ENCODE measurements at places on chromosomes 2 and 18.

DNA sequence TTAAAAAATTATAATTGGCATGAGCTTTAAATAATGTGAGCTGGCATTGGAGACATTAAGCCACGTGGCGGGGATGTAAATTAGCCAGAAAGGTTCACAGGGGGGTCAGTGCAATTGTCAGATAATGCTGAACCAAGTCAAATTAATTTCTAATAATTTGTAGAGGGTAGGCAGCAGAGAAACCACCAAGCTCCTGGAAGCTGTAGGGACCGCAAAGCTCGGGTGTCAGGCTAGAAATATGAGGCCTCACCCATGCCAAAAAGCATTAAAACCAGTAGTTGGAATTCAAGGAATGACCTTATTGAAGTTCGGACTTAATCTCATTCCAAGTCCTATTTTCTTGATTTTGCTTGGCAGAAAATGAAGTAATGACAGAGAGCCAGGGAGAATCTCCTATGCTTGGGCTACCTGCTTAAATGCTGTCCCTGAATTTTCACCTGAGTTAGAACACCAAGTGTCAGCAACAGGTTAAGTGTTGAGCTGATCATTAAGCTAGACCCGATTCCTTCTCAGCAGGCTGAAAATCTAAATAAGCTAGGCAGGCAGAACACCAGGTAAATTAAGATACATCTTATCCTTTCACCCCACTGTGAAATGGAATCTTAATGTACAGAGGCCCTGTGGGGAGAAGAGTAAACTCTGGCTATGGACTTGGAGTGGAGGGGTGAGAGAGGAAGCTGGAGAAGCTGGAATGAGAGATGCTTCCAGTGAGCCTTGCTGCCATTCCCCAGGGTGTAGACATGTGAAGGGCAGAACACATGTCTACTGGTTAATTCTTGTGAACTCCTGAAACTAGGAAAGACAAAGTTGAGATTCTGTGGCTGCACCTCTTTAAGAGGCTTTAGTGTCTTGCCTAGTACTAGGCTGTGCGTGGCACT is 520.0 kb downstream of the SLC4A3 start:
- DNase-seq: no peak

DNA sequence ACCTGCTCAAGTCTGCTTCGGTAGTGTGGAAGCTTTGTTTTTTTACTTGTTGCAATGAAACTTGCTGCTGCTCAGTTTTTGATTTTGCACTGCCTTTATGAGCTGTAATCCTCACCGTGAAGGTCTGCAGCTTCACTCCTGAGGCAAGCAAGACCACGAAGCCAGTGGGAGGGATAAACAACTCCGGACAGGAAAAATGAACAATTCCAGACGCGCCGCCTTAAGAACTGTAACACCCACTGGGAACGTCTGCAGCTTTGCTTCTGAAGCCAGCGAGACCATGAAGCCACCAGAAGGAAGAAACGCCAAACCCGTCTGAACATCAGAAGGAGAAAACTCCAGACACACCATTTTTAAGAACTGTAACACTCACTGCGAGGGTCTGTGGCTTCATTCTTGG is 245.7 kb upstream of the REG3G start:
- no peak for DNase-seq

DNA sequence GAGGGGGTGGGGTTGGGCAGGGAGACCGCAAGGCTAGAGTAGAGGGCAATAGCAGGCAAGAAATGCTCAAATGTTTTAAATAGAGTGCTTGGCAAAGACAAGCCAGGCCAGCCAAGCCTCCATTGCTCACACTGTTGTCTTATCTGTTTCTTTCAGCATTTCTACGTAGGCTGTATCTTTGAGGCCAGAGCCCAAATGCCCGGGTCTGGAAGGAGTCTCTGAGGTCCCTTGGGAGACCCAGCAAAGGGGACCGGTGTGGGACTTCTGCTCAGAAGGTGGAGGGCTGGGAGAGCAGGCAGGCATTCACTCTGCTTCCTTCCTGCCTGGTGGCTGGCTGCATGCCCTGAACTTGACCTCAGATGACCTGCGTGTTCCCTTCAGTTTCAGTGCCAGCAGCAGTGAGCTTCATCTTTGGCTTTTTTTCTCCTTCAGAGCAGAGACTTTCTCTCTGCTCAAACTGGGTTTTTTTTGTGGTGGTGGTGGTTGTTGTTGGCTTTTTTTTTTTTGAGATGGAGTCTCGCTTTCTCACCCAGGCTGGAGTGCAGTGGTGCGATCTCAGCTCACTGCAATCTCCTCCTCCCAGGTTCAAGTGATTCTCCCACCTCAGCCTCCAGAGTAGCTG is 13.7 kb upstream of the TET3 start:
- peak; percentile 27 for DNase-seq

DNA sequence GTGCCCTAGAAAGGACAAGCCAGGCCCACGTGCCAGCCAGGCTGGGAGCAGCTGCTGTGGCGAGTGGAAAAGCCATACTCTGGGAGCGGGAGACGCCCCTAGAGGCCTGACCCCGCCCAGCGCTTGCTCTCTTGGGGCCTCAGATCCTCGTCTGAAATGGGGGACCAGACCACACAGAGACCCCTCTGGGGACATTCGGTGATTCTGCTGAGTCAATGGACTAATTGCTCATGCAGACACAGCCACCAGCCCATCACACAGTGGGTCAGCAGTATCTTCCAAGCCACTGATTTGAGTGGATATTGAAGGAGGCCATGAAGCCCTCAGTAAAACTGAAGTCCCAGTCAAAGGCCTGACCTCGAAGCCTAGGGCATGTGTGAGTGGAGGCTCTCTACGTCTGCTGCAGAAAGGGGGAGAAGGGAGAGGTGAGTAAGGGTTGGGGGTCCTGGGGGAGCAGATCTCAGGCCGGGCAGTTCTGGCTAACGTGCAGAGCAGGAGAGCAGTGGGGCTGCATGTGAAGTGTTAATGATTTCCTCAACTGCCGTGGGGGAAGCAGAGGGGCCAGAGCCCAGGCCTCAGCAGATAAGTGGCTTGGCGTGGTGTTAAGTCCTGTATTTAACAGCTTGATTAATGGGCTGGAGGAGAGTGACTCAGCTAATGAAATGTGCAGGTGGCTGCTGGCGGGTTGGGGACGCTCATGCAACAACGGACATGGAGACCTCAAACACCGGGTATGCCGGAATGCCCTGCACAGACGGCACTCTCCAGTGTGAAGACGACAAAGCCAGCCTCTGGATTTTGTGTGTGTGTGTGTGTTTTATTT is 104.4 kb upstream of the TWIST2 start:
- no peak for DNase-seq

DNA sequence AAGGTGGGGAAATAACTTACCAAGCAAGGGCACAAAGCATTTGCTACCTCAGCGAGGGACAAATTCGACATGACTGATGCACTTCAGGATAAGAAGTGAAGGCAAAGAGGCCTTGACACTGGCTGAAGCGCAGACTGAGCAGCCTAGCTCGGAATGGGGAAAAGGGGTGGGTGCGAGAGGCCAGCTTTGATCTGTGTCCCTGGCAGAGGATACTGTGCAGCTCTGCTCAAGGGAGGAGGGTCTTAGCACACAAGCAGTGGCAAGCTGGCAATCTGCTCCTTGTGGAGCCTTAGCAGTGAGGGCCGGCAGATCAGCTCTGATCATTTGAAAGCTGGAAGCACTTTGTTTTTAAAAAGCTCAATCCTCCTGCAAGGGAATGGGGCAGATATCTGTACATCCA is 222.3 kb downstream of the ZBTB7C start:
- DNase-seq: no peak

DNA sequence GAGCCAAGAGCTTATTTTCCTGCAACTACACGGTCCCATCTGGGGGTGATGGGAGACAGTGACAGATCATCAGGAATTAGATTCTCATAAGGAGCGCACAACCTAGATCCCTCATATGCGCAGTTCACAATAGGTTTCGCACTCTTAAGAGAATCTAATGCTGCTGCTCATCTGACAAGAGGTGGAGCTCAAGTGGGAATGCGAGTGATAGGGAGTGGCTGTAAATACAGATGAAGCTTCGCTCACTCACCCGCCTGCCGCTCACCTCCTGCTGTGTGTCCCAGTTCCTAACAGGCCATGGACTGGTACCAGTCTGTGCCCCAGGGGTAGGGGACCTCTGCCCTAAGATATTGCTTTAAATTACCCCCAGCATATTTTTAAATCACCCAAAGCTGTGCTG is 10.8 kb downstream of the LRRFIP1 start:
- no peak for DNase-seq

GRCh38 chr2:69177063-69177771 is 164.2 kb downstream of the ANTXR1 start:
- DNase-seq: no peak

- DNase-seq: no peak
These were observed 18.2 kb downstream of the WDR35 start for GRCh38 chr2:19971691-19972090.

DNA sequence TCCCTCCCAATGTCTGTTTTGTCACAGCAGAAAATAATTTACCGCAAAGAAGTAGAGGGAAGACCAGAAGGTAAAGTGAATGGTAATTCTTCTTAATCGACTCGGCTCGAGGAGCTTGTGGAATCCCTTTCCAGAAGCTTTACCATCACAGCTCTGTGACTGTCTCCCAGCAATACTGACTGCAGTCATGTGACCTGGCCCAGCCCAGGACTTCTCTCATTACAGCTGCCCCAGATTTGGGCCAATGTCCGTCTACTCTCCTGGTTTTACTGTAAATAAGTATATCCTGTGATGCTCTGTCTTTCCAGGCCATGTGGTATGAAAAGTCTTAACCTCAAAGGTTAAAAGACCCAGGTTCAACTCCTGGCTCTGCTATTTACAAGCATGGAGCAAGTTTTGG is 18.9 kb upstream of the ELOA2 start:
- no peak for DNase-seq

GRCh38 chr18:32549248-32550110 is 78.8 kb upstream of the GAREM1 start:
- DNase-seq: peak; percentile 92

GRCh38 chr2:112304298-112304941 is 29.0 kb downstream of the ZC3H6 start:
- DNase-seq: no peak

DNA sequence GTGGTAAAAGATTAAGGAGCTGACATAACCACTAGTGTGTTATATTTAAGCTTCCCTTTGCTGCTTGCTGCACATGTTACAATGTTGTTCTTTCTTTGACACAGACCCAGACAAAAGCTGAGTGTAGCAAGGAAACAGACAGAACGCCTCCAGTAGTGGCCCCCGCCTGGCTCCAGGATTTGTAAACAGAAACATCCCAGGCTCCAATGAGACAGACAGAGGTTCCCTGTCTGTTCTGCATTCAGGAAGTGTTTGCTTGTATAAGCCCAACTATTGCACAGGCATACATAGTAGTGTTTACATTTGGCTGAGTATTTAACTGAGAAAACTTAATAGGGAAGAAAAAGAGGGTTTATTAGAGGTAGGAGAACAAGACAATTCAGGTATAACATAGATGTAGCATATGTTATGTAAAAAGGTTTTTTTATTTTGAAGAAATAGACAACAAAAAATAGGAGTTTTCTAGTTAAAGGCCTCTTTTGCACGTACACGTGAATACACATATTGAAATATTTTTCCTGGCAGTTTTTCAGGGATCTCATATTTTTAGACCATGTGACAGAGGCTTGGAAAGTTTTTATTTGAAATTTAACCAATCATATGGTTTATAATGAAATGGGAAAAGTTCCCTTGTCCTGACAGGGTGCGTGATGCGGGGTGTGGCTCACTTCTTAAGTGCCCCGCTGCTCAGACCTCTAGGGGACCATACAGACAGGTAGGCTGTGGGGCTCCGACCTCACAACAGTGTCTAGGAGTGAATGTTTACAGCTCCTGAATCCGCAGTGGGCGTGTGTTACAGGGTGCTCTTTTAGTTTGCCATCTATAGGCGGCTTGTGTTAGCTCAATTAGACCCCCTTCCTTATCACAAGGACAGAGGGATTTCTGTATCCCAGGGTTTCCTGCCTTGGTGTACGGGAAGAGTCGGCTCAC is 118.4 kb downstream of the BMPR2 start:
- DNase-seq: no peak

- DNase-seq: no peak
These were observed 287.0 kb downstream of the NDUFA10 start for GRCh38 chr2:239738159-239738558.

- no peak for DNase-seq
These were observed 57.5 kb upstream of the MSTN start for GRCh38 chr2:190119923-190120590.

DNA sequence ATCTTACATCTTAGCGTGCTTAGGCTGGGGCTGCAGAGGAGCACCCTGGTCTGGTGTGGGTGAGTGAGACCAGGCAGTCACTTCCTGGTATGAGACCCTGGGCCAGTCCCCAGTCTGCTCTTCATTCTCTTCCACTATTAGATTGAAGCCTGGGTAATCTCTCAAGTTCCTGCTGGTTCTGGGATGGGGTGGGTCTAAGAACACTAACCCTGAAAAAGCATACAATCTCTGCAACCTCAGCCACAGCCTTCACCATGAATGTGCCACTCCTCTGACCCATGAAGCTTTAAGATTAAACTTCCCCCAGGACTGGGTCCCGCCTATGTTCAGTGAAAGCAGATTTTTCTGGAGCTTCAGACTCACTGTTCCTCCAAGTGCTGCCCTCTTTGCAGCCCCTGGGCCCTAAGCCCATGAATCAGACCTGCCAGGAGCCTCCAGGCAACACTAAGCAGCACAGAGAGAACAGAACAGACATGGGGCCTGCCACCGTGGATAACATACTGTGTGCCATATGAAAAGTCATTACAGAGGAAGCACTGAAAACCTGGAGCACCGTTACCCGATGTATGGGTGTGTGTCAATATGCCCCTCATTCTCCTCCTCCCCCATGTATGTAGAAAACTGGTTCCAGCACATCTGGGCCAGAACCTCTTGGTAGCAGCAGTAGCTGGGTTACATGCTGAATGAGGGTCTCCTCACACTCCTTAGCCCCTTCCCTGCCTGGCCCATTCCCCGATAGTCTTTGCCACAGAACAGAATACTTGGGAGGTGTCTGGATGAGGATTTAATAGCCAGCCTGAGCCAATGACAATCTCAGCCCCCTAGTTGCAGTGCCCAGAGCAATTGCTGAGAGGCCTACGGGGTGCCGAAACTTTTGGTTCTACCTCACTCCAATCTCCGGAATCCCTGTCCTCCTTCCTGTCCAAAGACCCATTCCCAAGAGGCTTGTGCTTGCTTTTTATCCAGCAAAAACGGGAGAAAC is 2.7 kb upstream of the SIX2 start:
- no peak for DNase-seq

DNA sequence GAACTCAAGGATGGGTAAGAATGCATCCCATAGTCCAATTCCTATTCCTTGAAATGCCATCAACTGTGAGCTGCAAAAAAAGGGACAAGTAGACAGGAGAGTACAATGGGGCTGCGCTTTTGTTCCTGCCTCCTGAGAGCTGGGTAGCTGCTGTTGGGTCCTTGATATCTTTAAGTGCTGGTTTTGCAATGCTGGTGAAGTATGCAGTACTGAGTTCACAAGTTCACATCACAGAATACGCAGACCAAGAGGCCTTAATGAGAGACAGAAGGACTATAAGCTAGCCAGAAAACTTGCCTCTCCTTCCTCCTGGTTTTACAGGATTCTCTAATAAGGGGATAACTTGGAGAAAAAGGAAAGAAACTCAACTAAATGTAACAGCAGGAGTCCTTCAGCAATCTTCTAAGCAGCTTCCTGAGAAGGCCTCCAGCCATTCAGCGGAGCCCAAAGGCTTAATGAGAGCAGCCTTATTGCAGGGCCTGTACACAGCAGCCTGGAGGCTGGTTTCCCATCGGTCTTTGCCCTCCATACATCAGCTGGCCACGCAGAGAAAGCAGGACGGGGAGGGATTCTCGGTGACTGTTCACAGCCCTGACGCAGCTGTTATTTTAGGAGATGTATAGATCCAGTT is 293.1 kb downstream of the CDCA7 start:
- DNase-seq: no peak

- DNase-seq: no peak
These were observed 115.7 kb downstream of the GYPC start for GRCh38 chr2:126771501-126772195.

- DNase-seq: no peak
These were observed 1646.8 kb upstream of the TMEFF2 start for GRCh38 chr2:193841384-193842150.

Data from NCI-H1092 treated with DMSO at 0.1 percent for 48 hours (cell line).